ENCODE measurements at places on chromosomes 12 and 14. TPM values are rescaled to one million over a fixed set of nuclear protein-coding genes. Genes with fewer than 3 reads are reported as not detected.

JDP2 gene
- 0.61 TPM for total RNA-seq

SYNDIG1L gene
- not detected for total RNA-seq

CD163 gene
- not detected for total RNA-seq

CAPZA3 gene
- total RNA-seq = not detected

FOXG1 gene
- not detected for total RNA-seq

LRP1-AS gene
- not detected for total RNA-seq

KSR2 gene
- total RNA-seq = not detected

TAS2R50 gene
- total RNA-seq = 7.0 TPM

PCED1B gene
- 41.2 TPM for total RNA-seq

FAM90A1 gene
- total RNA-seq = not detected

STYK1 gene
- 10.7 TPM for total RNA-seq

AMHR2 gene
- total RNA-seq = not detected

CACNA1C gene
- total RNA-seq = not detected

TEX52 gene
- not detected for total RNA-seq

ARPC3 gene
- total RNA-seq = 356 TPM

P3H3 gene
- total RNA-seq = 1.3 TPM

DCAF4 gene
- 15.1 TPM for total RNA-seq

IKBIP gene
- total RNA-seq = 22.1 TPM

TAS2R31 gene
- total RNA-seq = 4.8 TPM

TNFAIP2 gene
- 8.1 TPM for total RNA-seq

PLXNC1 gene
- 14.7 TPM for total RNA-seq

KCNC2 gene
- not detected for total RNA-seq

OTX2 gene
- total RNA-seq = not detected

IGF1 gene
- total RNA-seq = 0.05 TPM

RIN3 gene
- total RNA-seq = 151 TPM

SERPINA3 gene
- total RNA-seq = not detected

INHBE gene
- 0.45 TPM for total RNA-seq

NRXN3 gene
- not detected for total RNA-seq

E2F7 gene
- 10.7 TPM for total RNA-seq

LBHD2 gene
- not detected for total RNA-seq

NANOG gene
- total RNA-seq = not detected

RDH16 gene
- total RNA-seq = 0.52 TPM

INSM2 gene
- total RNA-seq = not detected
